ENCODE measurements at places on chromosomes 1 and 21.

- no peak for DNase-seq
These were observed 58.5 kb downstream of the PIK3CD start for GRCh38 chr1:9710037-9710436.

DNA sequence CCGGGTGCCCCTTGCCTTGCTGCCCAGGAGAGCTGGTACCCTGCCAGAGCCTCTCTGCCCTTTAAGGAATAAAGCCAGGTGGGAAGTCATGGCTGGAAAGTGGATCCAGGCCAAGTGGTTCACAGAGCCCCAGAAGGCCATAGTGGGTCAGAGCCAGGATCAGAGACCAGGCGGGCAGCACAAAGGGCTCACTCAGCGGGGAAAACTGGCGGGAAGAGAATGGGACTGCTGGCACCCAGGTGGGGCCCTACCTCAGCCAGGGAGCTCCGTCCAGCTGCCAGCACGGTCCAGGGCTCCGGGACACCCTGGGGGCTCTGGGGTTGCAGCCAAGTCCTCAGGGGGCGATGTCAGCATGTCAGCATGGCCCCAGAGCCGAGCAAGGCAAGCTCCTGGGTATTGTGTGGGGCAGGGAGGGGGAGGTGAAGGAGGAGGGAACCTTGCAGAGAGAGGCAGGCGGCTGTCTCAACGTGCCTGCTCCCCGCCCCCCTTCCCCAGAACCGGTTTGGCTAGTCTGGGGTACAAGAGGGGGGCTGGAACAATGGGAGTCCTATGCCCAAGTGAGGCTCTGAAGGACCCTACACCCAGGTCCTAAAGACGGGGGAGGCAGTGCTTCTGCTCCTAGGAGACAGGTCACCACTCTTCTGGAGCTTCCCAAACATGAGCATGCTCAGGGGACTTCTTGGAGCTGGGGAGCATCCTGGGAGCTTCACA, at the start of gene ARHGEF19:
ARHGEF19 (minus strand) TSS at position 402 of the 711 bp plus-strand sequence. CDS start 3,598 bp downstream, outside the sequence.
- no peak for DNase-seq

- no peak for DNase-seq
These were observed 1.7 kb downstream of the PTP4A2 start for GRCh38 chr1:31936278-31936980.

DNA sequence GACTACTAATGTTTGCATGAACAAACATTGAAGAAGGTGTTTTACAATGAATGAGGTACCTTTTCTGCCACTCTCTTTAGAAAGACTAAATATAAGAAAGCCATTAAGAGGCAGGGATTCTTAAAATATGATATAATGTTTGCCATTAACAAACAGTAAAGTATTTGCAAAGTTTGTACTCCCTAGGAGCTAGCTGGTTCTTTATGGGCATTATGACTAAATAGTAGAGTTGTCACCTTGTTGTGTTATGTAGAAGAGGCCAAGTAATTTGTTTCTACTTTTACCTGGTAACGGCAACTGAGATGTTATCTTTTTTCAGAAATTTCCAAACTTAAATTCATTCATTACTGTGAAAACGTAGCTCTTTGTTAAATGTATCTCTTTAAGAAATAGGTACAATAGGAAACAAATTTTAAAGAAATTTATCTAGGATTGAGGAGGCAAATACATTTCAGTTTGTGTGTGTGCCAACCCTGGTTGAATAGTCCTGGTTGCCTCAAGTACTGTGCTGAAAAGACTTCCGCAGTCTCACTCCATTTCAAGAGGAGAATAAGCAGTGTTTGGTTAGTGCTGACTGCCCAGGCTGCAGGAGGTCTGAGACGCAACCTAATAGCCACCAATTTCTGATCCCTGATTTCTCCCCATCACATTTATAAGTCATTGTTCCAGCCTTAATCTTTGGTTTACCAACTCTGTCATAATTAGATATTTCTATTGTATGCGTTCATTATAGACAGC, 52.1 kb downstream of the WDR3 start:
- DNase-seq, result no peak

DNA sequence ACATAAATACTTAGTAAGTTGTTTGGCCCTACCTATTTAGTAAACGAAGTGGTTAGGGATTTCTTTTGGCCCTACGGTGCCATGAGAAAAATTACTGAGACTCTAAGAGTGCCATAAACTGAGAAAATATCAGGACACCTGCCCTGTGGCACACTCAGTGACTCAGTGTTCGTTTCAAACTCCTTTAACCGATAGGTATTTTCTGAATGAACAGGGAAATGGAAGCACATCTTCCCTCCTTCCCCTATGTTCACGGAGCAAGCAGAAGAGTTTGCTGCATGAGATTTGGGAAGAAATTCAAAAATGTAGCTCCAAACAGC, 134.2 kb downstream of the KAZN start:
- no peak for DNase-seq
